ENCODE measurements at places on chromosomes 2 and 18.

GRCh38 chr2:236628256-236628901, 58.8 kb downstream of the ACKR3 start:
- DNase-seq, result no peak

GRCh38 chr2:132253496-132254305, 91.9 kb upstream of the ANKRD30BL start:
- DNase-seq, result no peak

DNA sequence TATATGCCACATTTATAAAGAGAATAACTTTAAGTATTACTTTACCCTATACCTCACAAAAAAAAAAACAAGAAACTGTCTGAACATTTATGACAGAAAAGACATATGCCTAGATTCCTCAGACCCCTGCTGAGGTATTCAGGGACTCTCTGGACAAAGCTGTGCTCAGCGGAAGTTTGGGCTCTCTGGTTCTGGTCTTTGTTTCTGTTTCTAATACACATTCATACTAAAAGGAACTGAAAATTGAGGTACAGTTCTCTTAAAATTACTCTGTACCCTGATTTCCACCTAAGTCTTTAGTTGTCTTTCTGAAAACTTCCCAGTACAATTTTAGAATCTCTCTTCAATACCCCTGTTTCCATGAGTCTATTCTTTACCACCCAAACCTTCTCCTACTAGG, 160.3 kb downstream of the IKZF2 start:
- DNase-seq, result no peak

GRCh38 chr2:4300616-4301015, 597.2 kb downstream of the DCDC2C start:
- DNase-seq, result no peak

GRCh38 chr18:37913051-37913450, 347.5 kb upstream of the CELF4 start:
- DNase-seq, result no peak

GRCh38 chr18:12376034-12376753, 833 bp downstream of the AFG3L2 start:
- no peak for DNase-seq

DNA sequence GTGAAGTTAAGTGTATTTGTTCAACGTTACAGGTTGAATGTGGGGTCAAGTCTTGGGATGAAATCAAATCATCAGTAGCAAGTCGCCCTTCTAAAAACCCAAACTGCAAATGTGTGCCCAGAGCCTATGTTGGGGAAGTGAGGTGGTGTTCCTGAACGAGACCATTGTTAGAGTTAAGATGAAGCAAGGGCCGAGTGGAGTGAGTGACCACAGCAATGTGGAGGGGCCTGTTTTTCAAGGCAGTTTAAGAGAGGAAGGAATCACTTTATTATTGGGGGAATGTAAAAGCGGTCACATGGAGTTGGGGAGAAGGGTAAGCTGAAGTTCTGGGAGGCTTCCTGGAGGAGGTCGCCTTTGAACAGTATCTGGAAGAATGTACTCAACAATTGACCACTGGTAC, 68.5 kb downstream of the MYCN start:
- no peak for DNase-seq

- DNase-seq, result no peak
These were observed 209.1 kb upstream of the KCNJ3 start for GRCh38 chr2:154489266-154489858.

DNA sequence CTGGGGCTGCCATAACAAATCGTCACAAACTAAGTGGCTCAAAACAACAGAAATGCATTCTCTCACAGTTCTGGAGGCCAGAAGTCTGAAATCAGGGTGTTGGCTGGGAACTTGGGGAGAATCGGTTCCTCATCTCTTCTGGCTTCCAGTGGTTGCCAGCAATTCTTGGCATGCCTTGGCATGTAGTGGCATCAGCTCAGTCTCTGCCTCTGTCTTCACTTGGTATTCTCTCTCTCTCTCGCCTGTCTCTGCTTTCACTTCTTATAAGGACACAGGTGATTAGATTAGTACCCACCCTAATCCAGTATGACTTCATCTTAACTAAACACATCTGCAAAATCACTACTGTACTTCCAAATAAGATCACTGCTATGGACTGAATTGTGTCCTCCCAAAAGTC, 695.4 kb upstream of the ID2 start:
- DNase-seq, result no peak

GRCh38 chr18:57205641-57206040, 58.8 kb downstream of the BOD1L2 start:
- no peak for DNase-seq

GRCh38 chr2:35503738-35504199, 851.8 kb upstream of the CRIM1 start:
- no peak for DNase-seq

DNA sequence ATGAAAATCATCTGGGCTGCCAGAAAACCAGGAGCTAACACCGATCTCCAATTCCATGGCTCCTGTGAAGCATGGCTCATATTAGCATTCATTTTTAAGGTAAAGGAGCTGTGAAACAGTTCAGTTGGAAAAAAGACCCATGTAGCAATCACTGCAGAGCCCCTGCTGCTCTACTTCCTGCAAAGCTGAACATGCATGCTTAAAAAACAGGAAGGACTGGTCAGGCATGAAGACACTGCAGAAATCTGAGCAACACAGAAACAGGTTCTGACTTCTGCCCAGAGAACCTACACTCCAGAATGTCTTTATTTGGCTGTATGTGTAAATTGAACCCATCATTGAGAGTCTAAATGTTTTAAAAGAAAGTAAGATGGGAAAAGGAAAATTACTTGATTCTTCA, 950.6 kb downstream of the DCDC2C start:
- no peak for DNase-seq

DNA sequence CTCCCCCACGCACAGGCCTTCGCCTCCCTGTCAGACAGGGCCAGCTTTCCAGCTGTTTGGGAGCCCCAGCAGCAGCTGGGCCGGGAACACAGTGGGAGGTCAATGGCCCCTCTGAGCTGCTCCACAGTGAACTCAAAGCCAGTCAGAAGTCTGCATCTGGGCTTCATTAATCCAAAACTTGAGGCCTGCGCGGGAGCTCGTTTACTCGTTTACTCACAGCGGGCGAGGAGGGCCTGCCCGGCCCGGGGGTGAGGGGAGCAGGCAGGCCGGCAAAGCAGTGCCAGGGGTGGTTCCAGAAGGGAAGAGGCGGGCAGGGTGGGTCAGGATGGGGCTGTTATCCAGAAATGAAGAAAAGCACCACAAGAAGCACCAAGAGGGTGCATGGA, 36.8 kb upstream of the SEMA4C start:
- peak; percentile 30 for DNase-seq

- DNase-seq, result peak; percentile 88
These were observed 69.3 kb downstream of the LBH start for GRCh38 chr2:30300456-30301221.

GRCh38 chr2:105791229-105791628, 46.5 kb downstream of the NCK2 start:
- no peak for DNase-seq

GRCh38 chr2:234029150-234029733, 21.3 kb upstream of the SPP2 start:
- DNase-seq, result no peak

- no peak for DNase-seq
These were observed 259.6 kb downstream of the NUP35 start for GRCh38 chr2:183383854-183384253.

GRCh38 chr18:56511996-56512395, 126.4 kb downstream of the TXNL1 start:
- no peak for DNase-seq

DNA sequence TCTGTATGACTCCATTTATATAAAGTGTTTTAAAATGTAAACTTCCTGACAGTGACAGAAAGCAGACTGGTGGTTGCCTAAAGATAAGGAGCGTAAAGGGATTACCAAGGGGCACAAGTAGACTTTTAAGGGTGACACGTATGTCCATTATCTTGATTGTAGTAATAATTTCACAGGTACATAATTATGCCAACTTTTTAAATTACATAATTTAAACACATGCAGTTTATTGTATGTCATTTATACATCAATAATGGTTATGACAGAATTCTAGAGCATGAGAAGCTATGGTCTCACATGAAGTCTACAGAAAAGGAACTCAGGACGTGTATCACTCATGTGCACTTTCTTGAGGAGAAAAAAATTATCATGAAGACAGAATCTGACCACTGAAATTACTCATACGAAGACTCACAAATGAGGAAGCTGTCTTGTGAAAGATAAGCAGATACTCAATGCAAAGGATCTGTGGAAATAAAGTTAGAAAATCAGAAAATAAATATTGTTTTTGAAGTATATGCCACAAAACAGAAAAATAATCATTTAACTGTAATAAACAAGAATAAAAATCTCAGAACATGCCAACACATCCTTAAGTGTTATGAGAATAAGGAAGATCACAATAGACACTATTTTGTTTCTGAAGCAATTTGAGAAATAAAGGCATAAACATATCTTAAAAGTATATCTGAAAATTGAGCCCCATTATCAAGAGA, 84.4 kb downstream of the TMEM131 start:
- DNase-seq, result no peak

GRCh38 chr2:64289737-64290136, 145.5 kb upstream of the PELI1 start:
- DNase-seq, result no peak

- DNase-seq, result no peak
These were observed 107.9 kb upstream of the PARD3B start for GRCh38 chr2:204437408-204437807.

- no peak for DNase-seq
These were observed 70.0 kb upstream of the TAF1B start for GRCh38 chr2:9772999-9773902.

GRCh38 chr18:73952296-73952946, 195.2 kb downstream of the FBXO15 start:
- no peak for DNase-seq

- DNase-seq, result no peak
These were observed 4.8 kb upstream of the ZNF532 start for GRCh38 chr18:58859907-58860306.

GRCh38 chr2:2754940-2755339, 423.9 kb upstream of the MYT1L start:
- no peak for DNase-seq

GRCh38 chr18:79898952-79899608, 52.4 kb downstream of the SLC66A2 start:
- no peak for DNase-seq

DNA sequence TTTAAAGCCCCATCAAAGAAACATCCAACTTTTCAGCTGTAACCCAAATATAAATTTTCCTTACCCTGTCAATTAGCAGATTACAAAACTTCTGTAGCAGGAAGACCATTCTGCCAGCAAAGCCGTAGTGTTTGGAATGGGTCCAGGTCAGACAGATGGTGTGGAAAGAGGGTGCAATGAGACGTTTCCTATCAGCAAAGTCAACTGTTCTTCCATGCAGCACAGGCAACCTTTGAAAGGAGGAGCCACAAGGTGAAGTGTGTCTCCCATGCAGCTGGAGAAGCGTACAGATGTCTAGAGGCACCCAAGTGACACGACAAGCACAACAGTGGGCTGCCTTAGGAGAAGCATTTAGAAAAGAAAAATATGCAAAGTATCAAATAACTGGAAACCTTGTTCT, 83.7 kb downstream of the SP3 start:
- DNase-seq, result peak; percentile 8

DNA sequence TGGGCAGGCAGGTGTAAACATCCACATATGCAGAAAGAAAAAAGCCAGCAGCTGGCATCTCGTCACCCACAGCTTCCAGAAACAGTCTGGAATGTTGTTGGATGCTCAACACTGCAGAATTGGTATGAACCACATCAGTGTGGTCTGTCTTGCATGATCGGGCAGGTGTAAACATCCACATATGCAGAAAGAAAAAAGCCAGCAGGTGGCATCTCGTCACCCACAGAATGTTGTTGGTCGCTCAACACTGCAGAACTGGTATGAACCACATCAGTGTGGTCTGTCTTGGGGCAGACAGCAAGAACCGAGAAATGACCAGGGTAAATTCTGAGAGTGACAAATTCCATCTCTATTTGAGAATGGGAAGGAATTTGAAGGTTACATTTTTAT, 39.6 kb downstream of the DOCK10 start:
- DNase-seq, result no peak

DNA sequence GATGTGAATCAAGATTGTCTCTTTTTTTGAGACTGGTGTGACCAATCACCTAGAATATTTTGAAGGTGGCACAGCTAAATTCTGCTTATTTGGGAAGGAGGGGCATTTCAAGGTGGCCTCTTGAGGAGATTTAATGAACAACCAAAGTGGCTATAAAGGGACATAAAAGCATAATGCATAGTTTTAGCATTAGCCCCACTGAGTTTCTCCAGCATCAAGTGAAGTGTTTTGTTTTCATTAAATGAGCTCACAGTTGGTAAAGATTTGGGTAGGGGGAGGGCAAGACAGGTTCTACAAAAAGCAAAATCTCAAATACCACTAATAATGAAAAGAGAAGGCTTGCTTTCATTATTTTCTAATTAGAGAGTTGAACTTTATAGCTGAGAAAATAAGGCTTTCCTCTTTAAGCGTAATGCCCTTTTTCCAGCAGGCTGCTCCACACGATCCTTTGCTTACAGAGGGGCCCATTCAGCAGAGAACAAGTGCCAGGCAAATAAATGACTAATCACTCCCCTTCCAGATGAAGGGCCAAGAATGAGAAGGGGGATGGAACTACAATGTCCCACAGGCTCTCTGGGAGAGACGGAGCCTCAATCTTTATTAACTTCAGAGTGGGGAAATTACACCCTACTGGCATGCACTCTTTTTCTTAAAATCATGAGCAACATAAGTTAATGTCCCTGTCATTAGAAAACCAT, 35.9 kb downstream of the LHCGR start:
- no peak for DNase-seq

DNA sequence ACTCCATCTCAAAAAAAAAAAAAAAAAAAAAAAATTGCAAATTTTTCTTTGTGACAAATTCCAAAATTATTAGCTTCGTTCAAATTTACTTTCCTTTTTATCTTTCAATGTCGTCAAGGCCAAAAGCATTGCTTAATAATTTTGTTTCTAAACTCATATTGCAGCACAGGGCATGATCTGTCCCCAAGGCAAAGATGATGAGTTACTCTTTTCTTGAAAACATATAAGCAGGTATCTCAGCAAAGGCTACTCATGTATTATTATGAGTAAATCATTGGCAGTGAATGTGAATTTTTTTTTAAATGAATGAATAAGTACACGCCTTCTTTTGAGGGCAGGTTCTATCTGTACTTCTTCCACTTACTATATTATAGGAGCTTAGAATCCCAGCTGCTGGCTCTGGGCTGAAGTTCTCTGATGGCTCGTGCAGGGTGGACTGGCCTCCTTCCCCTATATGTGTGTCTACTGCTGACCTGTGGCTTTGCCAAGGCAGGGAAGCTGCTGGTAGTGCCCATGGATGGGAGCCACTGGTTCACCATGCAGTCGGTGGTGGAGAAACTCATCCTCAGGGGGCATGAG, at the start of gene UGT1A7:
Gene UGT1A7, plus strand, starts transcription at position 381 of the 579 bp plus-strand sequence. Its CDS starts 37 bp downstream, at position 418.
- DNase-seq, result no peak

GRCh38 chr2:105625632-105626031, 119.1 kb upstream of the NCK2 start:
- no peak for DNase-seq

All from fibroblast of skin of left biceps (primary cell).